ENCODE measurements at places on chromosomes 16 and 17. TPM values are rescaled to one million over a fixed set of nuclear protein-coding genes. Genes with fewer than 3 reads are reported as not detected.
A peak's percentile ranks its signal among the peaks of the same experiment; 100 is the strongest.

DNA sequence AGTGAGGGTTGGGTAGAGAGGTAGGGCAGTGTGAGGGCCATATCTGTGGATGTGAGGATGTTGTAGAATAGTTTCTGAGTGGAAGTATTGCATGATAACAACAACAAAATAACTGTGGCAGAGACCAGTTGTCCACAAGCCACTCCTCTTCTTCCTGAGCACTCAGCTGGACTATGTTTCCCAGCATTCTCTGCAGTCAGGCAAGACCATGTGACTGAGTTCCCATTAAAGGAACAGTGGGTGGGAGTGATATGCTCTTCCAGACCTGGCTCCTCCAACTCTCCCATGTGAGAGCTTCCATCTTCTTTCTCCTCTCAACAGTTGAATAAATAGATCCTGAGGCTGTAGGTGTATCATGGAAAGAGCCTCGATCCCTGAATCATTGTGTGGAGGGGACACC is 272.4 kb downstream of the CBLN1 start:
- no peak for DNase-seq

- no peak for DNase-seq
Observed at GRCh38 chr16:70713342-70713741, 27.5 kb upstream of the MTSS2 start.

- DNase-seq = no peak
Observed at GRCh38 chr17:48542114-48542656, 2.7 kb downstream of the HOXB2 start.

DNA sequence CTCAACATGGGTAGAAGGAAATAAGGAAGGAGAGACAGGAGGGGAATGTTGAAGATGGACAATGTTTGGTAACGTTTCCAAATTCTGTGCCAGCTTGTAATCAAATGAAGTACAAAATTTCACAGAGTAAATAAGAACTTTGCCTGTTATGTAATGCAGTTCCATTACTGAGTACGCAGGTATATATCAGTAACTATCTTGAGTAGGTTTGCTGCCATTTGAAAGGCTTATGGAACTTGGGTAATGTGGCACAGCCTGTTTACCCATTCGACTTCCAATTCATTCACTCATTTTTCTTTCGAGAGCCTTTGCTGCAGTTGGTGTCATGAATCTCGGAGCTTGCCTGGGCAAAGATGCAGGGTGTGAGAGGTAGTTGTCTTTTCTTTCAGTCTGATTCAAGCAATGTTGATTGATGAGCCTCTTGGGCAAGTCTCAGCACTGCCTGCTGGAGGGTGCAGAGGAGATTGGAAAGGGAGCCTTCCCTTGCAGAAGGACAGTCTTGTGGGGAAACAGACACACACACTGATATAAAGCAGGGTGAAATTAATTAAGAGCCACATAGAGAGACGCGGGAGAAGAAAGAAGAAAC is 53.4 kb downstream of the ZNF18 start:
- no peak for DNase-seq

- no peak for DNase-seq
Observed at GRCh38 chr17:41466988-41467387, at the start of gene KRT32. TSS of gene KRT32 (minus strand) at chr17:41467386. CDS start at chr17:41467325, 61 bp downstream.

DNA sequence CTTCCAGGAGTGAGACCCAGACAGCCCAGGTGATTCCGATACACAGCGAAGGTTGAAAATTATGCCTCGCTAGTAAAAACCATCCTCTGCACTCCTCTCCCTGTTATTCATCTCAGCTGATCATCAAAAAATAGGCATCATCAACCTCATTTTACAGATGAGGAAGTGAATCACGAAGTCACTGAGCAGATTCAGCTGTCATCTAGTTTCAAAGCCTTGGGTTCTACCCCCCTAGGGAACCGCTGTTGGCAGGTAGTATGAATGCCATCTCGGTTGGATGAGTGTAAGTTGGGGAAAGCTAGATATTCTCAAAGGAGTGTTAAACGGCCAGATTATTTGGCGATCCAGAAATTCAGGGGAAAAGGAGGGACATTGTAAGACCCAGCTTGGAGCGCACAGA is 2.0 kb downstream of the CRYM start:
- no peak for DNase-seq

DNA sequence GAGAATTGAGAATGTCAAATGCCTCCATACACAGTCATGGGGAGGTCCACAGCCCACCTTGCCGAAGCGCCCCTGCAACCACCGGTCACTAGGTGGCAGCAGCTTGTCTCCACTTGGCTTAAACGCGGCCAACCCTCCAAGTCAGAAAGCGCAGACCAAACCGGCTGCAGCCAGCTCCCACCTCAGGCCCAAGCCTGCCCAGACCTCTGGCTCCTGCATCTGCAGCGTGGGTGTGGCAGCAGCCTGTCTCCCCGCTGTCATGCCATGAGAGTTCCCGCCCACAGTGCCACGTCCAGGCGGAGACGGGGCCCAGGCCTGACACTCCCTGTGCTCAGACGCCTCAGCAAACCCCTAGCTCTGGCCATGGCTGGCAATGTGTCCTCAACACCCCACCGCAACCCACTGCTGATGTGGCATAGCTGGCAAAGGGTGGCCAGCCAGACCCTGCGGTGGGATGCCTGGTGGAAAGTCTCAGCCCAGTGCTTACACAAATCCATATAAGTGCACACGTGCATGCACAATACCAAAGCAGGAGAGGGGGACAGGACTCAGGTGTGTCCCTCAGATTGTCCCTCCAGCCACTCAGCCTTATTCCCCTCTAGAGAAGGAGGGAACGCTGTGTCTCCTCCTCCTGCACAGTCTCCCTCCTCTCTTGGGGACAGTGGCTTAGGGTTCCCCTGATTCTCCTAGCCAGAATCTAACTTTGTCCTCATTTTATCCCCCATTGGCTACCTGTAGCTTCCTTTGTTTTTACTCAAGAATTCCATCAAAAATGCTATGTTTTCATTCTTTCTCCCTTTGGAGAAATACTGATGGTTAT is 10.9 kb downstream of the COPZ2 start:
- DNase-seq = peak; percentile 92

DNA sequence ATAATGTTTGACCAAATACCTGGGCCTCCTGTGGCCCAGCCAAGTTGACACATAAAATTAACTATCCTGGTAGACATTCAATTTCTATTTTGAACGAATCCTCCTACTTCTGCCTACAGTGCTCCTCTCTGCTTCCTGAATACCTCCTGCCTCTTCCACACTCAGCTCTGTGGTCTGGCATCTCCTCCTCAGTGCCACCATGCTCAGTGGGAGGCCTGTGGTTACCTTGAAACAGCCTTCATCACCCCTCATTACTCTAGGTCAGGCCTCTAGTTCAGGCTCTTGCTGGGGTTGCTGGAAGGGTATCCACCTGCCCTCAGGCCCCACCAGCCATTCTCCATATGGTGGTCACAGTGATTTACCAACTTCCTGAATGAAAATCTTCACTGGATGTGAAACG is 5.1 kb downstream of the LYRM9 start:
- DNase-seq = no peak

DNA sequence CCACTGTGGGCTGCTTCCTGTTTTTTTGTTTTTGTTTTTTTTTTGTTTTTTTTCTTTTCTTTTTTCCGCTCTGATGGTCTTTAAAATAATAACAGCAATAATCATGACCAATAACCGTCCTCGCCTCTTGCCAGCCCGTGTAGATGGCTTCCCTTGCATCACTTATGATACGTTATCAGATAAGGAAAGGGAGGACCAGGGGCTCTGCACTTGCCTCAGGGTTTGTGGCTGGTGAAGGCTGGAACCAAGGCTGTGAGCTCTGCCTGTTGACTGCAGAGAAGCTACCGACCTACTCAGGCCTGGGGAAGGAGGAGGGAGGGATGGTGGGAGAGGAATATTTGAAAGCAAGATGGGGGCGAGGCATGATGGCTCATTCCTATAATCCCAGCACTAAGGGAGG is 114.0 kb upstream of the SDK2 start:
- no peak for DNase-seq

GRCh38 chr16:28951410-28951943 is 740 bp downstream of the NFATC2IP start:
- no peak for DNase-seq

DNA sequence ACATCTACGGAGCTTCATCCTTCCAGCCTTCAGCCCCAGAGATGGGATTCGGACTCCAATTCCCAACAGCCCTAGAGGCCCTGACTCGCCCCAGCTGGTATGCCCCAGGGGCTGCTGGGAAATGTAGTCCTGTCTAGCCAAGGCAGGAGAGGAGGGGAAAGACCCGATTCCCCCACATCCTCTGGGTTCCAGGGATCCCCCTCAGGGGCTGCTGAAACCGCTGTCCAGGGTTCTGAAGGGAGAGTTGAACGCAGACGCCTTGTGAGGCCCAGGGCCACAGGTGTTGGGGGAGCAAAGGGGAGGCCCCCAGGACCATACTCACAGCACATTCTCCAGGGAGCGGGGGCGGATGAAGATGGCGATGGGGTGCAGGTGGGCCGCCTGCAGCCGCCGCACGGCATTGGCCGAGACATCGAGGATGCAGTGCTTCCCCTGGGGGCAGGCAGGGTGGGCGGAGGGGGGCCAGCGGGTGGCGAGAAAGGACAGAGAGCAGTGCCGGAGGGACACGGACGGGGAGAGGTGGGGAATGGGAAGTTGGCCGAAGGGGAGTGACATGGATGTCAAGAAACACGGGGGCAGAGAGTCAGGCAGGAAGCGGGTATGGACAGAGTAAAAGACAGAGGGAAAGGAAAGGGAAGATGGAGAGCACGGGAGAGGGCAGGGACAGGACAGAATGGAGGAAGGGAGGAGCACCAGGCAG is 12.6 kb upstream of the ASGR1 start:
- no peak for DNase-seq

- peak; percentile 80 for DNase-seq
Observed at GRCh38 chr16:47143677-47144558, at the start of gene NETO2. TSS of gene NETO2 (minus strand) at chr16:47143945. CDS start at chr16:47143612, 333 bp downstream.

DNA sequence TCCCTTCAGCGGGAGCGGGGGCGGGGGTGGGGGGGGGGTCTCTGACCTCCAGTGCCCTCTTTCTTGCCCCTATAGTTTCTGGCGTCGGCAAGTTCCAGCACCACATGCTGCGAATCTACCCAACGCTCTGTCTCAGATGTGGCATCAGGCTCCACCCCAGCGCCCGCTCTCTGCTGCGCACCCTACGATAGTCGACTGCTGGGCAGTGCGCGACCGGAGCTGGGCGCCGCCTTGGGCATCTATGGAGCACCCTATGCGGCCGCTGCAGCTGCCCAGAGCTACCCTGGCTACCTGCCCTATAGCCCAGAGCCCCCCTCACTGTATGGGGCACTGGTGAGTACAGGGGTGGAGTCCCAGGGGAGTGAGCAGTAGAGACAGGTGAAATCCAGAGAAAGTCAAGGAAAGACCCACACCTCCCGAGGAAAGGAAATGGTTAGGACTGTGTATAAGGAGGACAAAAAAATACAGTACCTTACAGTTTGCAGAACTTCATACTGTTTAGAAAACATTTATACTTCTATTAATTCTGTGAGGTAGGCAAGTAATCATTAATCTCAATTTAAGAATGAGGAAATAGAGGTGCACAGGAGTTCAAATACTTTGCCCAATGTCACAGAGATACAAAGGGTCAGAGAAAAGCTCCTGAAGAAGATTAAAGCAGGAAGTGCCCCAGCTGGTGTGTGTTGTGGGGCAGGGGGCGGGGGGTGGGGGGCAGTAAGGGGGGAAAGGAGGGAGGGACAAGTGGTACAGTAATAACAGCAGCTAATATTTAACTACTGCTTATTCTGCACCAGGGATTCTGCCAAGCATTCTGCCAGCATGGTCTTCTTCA is 2.5 kb downstream of the IRX6 start:
- no peak for DNase-seq

GRCh38 chr17:8158267-8159031 is 4.3 kb downstream of the VAMP2 start:
- DNase-seq = peak; percentile 92

- DNase-seq = no peak
Observed at GRCh38 chr16:80117556-80118130, 423.1 kb upstream of the DYNLRB2 start.

- DNase-seq = no peak
Observed at GRCh38 chr16:29644338-29644857, 18.6 kb upstream of the SPN start.

GRCh38 chr16:62386411-62386810 is 350.2 kb upstream of the CDH8 start:
- no peak for DNase-seq

GRCh38 chr16:54879681-54880080 is 51.0 kb upstream of the IRX5 start:
- DNase-seq = no peak

- DNase-seq = no peak
Observed at GRCh38 chr17:43820759-43821158, 12.2 kb downstream of the MPP3 start.

DNA sequence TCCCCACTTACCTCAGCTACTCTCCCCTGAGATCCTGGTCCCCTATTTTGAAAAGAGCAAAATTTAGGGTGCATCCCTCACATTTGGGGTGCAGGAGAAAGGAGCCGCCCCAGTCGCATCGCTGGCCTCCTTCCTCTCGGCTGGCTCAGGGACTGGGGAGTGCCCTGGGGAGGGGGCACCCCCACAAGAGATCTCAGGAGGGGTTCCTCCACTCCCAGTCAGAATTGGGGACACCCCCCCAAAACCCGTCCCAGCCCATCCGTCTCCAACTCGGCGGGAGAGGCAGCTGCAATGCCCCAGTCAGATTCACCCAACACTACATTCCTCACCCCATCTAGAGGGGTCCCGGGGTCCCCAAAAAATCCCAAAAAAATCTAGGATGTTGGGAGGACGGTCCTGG is 3.5 kb upstream of the BCL6B start:
- no peak for DNase-seq

- DNase-seq = no peak
Observed at GRCh38 chr16:9526791-9527190, 435.3 kb downstream of the HAPSTR1 start.

DNA sequence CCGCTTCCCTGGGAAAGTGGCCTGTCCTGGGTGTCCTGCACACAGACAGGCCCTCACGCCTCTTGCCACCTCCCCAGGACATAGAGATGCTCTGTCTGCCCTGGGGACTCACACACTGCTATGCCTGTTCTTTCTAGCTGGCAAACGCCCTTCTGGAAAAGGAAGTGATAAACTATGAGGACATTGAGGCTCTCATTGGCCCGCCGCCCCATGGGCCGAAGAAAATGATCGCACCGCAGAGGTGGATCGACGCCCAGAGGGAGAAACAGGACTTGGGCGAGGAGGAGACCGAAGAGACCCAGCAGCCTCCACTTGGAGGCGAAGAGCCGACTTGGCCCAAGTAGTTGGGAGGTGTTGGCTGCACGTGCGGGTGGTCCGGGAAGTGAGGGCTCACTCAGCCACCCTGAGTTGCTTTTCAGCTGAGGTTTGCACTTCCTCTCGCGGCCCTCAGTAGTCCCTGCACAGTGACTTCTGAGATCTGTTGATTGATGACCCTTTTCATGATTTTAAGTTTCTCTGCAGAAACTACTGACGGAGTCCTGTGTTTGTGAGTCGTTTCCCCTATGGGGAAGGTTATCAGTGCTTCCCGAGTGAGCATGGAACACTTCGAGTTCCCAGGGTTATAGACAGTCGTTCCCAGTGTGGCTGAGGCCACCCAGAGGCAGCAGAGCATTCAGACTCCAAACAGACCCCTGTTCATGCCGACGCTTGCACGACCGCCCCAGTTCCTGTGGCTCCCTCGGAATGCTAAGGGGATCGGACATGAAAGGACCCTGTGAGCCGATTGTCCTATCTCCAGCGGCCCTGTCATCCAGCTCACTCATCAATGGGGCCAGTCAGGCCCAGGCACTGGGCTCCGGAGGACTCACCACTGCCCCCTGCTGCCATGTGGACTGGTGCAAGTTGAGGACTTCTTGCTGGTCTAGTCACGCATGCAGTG is 3.5 kb upstream of the RPL13 start:
- DNase-seq = peak; percentile 90

Gene NOS2
- 0.55 TPM for total RNA-seq

Gene SULT1A2
- total RNA-seq = 13.0 TPM

Gene ST6GALNAC2
- total RNA-seq = 24.5 TPM

Gene KREMEN2
- total RNA-seq = not detected

Gene C1QL1
- total RNA-seq = 0.52 TPM

Gene DNAH9
- total RNA-seq = 0.41 TPM

Gene ACAP1
- 23.2 TPM for total RNA-seq

Gene CES3
- total RNA-seq = 3.4 TPM

Gene OR1A1
- total RNA-seq = not detected
